ENCODE measurements at places on chromosomes 1 and 21.

- DNase-seq = no peak
Measured at GRCh38 chr1:221735999-221736398, 5.9 kb downstream of the DUSP10 start.

DNA sequence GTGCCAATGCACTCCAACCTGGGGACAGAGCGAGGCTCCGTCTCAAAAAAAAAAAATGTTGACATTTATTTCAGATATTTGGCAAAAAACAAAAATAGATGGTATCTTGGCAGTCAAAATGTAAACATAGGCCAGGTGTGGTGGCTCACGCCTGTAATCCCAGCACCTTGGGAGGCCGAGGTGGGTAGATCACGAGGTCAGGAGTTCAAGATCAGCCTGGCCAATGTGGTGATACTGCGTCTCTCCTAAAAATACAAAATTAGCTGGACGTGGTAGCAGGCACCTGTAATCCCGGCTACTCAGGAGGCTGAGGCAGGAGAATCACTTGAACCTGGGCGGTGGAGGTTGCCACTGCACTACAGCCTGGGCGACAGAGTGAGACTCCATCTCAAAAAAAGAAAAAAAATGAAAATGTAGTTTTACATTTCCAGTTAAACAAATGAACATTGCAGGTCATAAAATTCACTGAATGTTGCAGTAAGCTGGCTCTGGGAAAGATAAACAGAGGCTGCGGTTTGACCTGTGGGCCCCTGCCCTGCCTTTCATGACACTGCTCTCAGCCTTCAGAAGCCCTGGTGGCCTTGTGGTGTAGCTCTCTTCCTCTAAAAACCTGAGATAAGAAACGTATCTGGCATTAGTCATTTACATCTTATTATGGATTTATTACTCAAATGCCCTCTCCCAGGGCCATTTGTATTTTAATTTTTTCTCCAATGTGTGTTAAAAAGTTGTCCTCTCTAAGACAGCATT, 12.2 kb upstream of the SLC44A3 start:
- no peak for DNase-seq

- DNase-seq = no peak
Measured at GRCh38 chr1:200036619-200037270, 9.2 kb downstream of the NR5A2 start.

- no peak for DNase-seq
Measured at GRCh38 chr21:10464975-10465374, 56.4 kb upstream of the TPTE start.

- DNase-seq = no peak
Measured at GRCh38 chr21:36803051-36803645, 104.2 kb downstream of the SIM2 start.

GRCh38 chr1:55826381-55827080, 611.4 kb upstream of the USP24 start:
- DNase-seq = no peak

- no peak for DNase-seq
Measured at GRCh38 chr1:25971811-25972180, 26.1 kb downstream of the PAFAH2 start.

- DNase-seq = no peak
Measured at GRCh38 chr1:58303841-58304240, 242.7 kb downstream of the OMA1 start.

GRCh38 chr1:233477359-233477758, 136.5 kb upstream of the KCNK1 start:
- no peak for DNase-seq

DNA sequence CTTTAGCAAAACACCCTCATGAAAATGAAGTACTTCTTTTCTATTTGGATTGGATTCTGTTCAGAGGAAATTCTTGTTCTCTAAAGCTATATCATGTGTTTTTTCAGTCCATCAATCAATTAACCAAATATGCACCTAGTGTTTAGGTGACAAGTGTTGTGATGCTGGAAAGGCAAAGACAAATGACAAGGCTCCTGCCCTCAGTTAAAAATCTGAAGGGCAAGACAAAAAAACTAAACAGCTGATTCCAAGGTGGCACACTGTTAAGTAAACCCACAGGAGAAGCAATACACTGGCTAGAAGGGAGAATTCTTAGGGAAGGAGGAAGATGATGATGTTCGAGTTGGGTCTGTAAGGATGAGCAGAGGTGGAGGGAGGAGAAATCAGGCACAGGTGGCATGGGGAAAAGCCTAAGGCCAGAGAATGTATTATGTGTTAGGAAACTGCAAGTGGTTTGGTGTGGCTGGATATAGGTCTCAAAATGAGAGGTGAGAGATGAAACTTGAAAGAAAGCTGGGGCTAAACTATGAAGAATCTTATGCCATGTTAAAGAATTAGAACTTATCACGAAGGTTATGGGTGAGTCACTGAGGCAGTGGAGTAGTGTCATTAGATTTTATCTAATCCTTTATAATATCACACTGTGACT, 51.8 kb upstream of the GFI1 start:
- no peak for DNase-seq

DNA sequence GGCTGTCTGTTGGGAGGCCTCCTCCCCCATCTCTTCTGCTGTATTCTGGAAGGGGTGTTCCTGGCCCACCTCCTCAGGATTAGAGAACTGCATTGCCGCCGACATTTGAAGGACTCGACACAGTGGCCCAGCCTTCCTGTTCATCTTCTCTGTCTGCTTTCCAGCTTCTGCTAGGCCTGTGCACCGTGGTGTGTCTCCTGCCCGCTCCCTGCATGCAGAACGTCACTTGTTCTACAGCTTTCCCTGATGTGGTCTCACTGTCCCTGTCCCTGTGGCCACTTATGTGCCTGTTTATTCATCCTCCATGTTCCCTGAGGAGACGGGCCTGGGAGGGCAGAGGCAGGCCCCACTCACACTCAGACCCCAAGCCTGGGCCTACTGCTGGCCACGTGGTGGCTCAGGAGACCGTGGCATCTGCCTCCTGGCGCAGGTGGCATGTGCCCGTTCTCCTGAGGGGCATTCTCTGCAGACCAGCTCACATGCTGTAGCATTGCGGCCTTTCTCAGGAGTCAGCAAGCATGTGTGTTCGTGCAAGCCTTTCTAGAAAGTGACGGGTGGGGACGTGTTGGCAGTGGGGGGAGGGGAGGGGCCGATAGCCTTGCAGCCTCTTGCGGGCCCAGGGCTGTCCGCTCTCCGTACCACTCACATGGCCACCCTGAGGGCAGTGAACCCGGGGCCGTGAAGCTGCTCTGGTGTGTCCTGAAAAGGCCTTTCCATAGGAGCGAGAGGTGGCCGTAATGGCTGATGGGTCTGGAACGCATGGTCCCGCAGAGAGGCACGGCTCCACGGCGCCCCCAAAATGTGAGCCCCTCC, 35.9 kb downstream of the POFUT2 start:
- no peak for DNase-seq

- no peak for DNase-seq
Measured at GRCh38 chr1:238334170-238334569, 443.4 kb upstream of the ZP4 start.

DNA sequence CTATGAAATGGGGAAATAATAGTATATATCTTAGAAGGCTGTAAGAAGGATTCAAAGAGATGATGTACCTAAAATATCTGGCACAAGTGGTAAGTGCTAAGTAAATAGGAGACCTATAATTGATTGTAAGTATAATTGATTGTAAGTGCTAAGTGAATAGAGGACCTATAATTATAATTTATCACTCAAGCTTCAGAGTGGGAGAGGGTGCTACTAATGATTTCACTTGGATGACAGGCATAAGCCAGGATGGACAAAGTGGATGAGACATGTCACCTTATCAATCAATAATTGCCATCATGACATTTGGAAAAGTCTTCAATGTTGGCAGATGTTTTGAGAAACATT, 11.2 kb downstream of the RCAN1 start:
- no peak for DNase-seq

DNA sequence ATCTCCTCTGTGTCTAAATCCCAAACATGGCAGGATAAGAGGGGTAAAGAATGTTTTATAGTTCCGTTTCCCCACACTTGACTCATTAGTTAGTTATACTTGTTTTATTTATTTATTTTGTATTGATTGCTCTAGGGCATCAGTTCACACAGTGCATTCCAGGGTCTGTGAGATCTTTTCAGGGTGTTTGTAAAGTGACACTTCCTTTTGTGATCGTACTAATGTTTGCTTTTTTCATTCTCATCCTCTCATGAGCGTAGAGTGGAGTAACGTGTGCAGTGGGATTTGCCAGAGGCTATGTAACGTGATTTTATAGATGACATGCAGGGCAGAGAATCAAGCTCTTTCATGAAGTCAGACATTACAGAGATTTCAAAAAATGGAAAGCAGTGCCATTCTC, 103.2 kb downstream of the SCCPDH start:
- DNase-seq = no peak

DNA sequence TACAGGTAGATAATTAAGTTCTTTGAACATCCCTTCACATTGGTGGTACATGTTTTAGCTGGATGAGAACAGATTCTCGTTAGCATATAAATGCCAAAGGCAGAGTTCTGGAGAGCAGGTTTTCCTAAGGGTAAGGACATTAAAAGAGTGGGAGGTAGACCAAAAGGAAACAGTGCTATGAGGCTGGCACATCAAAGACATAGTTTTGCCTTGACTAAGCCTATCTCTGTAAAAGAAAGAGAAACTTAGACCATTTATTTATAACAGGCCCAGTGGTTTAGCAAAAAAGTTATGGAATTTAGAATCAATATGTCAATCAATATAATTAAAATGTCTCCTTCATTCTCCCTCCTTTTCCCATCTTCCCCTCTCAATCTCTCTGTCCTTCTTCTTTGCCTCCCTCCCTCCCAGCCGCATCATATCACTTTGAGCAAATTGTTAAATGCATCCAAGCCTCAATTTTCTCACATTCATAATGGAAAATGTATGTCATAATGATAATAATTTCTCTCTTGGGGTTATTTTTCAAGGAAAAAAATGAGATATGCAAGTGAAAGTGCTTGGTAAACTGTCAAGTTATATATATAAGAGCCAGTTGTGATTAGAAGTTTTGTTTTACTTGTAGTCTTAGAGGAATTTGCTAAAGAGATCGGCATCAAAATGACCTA, 209.9 kb upstream of the SGIP1 start:
- DNase-seq = no peak

DNA sequence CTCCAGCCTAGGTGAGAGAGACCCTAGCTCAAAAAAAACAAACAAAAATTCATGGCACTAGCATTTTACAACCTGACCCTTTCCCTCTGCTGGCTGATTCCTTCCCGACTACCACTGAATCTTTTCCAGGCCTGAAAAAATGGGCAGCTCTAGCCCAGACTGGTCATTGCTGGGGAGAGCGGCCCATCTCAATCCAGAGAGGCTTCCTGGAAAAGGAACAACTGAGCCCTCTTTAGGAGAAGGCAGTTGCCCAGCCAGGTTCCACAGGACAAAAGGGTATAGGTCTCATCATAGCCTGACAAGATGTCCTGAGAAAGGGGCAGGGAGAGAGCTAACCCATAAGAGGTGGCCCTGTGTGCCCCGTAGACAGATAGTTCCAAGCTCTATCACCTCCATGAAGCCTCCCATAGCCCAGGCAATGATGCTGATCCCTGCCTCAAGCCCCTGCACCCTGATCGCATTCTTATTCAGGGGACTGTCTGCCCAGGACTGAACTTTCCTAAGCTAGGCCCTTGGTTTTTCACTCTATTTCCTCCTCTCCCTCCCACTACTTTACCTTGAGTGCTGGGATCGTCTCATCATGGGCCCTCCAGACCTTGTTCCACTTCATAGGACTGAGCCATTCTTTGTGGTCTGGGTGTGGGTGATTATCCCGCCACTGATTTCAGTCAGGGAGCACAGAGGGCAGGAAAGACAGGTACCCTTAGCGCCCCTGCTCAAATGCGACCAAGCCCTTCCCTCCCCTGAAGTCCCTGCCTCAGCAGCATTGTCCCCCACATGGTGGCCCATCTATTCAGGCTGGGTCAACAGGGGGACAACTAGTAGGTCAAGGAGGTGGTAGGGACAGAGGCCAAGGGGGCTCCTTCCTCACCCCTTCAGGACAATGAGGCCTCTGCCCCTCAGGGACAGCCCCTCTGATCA, 18.2 kb downstream of the RHBG start:
- no peak for DNase-seq

- no peak for DNase-seq
Measured at GRCh38 chr1:169044296-169044695, 62.2 kb upstream of the ATP1B1 start.

DNA sequence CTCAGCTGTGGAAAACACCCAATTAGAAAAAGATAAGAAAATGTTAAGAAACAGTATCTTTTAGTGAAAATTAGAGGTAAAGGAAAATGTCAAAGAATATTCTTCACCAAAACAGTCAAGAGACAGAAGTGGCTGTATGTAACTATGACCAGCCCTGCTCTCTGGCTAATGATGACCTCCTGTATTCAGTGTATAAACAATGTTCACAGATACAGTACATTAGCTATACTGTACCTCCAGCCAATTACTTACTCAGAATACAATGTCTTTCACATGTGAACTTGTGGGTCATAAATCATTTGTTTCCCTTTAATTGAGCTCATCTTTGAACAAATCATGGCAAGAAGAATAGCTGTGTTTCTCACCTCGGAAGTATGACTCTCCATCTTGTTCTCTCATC, 432.0 kb downstream of the LMO4 start:
- DNase-seq = no peak

GRCh38 chr1:44636688-44637598, 37.3 kb downstream of the TMEM53 start:
- DNase-seq = no peak

- DNase-seq = no peak
Measured at GRCh38 chr1:207801819-207802218, 50.0 kb downstream of the CD46 start.

GRCh38 chr1:228276901-228277490, 69.2 kb downstream of the OBSCN start:
- no peak for DNase-seq

GRCh38 chr21:19510653-19511052, 1107.1 kb upstream of the TMPRSS15 start:
- DNase-seq = no peak

DNA sequence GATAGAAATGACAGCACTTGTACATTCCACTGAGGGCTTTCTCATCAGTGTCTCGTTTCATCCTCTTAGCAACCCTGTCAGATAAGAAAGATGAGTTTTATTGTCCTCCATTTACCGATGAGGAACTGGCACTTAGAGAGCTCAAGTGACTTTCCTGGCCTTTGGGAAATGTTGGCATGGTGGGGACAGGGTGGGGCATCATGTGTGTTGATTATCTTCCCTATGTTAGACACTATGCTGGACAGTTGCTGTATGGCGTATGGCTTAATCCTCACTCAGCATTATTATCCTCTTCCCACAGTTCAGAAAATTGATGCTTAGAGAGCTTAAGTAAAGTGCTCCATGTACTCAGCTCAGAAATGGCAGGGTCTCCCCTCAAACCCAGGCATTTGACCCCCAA, 163.2 kb downstream of the CAMTA1 start:
- no peak for DNase-seq

GRCh38 chr1:226725897-226726267, 13.2 kb downstream of the ITPKB start:
- no peak for DNase-seq

GRCh38 chr21:40067751-40068150, 200.5 kb downstream of the PCP4 start:
- no peak for DNase-seq

DNA sequence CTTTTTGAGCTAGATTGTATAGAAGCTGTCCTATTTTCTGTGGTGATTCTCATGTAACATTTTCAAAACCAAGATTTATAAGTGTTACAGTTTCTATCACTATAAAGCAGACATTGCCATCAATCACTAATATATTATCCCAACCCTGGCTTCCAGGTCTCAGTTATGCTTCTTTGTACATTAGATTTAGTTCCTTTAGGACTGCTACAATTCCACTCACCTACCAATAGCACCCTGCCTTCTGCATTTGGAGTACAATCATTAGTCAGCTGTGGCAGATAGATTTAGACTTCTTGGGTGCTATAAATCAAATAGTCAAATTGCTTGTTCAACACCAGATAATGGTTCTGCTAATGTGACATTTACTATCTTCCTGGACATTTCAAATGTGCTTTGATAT, 281.6 kb downstream of the BRINP3 start:
- no peak for DNase-seq
